ENCODE measurements at places on chromosomes 6 and 20.

GRCh38 chr20:38270869-38271605 lies 10.5 kb upstream of the KIAA1755 start:
- DNase-seq: peak; percentile 4

DNA sequence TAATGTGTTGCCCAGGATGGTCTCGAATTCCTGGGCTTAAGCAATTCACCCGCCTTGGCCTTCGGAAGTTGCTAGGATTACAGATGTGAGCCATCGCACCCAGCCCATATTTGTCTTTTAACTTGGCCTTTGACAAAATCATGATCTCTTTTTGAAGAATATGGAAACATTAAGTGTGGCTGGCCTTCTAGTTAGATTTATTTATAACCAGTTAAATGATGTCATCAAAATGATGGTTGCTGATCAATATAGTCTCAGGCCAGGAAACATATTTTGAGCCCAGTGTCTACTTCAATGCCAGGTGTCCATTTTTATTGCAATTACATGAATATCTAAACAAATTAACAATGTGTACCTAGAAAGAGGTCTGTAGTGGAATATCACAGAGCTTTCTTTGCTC lies 69.4 kb downstream of the TMEM200A start:
- DNase-seq: no peak

- no peak for DNase-seq
Measured at GRCh38 chr6:12081771-12082170, 69.7 kb downstream of the HIVEP1 start.

DNA sequence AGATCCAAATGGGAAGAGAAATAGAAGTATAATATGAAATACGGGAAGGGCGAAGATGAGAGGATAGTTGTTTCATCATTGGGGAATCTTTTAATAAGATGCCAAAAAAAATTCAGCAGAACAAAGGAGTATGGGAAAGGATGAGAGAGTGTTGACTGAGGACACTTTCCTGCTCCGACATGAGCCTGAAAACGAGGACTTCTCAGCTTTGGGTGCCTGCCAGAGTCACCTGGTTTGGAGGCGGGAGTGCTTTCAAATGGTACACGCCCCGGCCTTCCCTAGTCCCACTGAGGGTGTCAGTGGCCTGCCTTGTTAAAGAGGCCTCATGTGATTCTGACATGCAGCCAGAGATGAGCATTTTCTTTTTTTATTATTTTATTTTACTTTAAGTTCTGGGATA lies 250.9 kb downstream of the ANKRD60 start:
- DNase-seq: no peak

GRCh38 chr6:48817333-48818051 lies 645.6 kb downstream of the MMUT start:
- DNase-seq: no peak

DNA sequence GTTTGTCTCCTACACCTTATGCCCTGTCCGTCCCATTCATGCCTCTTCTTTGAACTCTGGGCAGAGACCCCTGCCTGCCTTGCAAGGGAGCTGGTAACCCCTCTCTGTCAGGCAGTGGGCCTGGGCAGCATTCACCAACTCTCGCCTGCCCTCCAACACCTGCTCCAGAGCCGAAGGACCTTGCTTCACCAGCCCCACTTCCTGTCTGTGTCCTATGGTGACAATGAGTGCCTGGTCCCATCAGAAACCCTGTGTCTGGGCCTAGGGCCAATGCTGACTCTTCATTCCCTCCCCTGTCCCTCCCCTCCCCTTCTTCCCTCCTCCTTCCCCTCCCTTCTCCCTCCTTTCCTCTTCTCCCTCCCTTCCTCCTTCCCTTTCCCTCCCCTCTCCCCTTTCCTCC lies 22.8 kb upstream of the PCMTD2 start:
- no peak for DNase-seq

DNA sequence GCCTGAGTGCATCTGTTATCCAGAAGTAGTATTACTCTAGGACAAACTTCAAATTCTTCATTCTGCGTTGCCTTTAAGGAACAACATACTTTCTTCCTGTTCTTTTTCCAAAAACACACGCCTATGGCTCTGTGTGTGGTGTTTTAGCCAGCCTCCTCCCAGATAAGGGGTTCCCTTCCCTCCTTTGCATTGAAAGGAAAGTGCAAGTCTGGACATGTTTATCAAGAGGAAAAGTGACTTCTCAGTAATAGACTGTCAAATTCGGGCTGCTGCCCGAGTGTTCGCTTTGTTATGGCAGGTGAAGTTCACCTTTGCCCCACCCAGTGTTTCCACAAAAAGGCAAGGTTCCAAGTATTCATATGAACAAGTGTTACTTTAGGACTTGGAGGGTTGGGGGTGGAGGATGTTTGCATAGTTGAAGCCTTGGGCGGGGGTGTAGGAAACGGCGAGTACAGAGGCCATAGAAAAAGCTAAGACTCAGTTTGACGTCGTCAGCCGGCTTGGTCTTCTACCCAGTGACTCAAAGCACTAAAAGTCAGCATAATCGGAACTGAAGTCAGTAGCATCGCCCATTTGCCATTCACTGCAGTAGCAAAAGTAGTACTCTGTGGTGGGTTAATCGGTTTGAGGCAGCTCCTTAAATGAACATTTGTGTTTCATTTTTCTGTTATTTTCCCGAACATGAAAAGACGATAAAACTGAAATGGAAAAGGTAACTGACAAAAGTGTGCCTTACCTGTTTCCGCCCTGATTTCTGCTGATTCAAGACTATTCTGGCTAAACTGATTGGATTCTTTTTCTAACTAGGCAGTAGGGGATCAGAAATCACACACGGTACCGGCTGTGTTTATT lies 12.5 kb downstream of the PRDM1 start:
- DNase-seq: no peak

- no peak for DNase-seq
Measured at GRCh38 chr6:93927731-93928130, 508.4 kb upstream of the EPHA7 start.

DNA sequence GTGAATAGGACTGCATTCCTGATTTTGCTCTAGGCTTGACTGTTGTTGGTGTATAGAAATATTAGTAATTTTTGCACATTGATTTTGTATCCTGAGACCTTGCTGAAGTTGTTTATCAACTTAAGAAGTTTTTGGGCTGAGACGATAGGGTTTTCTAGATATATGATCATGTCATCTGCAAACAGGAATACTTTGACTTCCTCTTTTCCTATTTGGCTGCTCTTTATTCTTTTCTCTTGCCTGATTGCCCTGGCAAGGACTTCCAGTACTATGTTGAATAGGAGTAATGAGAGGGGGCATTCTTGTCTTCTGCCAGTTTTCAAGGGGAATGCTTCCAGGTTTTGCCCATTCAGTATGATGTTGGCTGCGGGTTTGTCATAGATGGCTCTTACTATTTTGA lies 13.4 kb downstream of the HLA-DOB start:
- no peak for DNase-seq

DNA sequence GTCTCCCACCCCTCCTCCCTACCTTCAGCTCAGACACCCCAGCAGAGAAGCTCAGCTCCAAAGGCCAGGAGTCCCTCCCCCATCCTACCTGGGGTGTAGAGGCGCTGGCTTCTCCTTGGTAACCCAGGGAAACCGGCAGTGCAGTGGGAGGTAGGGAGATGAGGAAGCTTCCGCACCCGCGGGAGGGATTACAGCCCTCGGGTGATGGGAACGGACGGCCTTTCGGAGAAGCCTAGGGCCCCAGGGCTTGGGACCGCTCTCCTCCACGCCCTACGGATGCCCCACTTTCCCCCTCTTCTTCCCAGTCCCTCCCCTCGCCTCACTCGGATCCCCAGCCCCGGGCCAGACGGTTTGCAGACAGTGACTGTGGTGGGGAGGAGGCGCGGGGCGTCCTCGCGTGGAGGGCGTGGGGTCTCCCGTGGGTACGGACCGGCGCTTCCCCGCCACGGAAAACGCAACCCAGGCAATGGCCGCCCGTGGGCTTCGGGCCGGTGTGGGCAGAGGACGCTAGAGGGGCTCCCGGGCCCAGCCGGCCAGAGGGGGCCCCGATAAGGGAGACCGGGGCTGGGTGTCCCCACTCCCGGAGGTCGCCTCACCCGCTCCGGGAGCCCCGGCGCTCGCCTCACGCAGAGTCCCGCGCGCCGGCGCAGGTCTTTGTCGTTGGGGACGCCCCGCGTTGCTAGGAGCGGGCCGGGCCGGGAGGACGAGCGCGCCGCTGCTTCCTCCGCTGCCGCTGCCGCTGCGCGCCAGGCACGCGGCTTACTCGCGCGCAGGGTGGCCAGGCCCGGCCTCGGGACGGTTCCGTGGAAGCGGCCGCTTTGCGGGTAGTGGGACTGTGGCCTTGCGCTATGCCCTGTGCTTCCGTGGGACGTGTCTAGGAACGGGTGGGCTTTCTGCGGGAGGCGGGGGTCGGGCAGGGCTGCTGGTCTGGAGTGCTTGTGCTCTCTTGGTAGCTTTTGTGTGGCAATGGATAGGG lies 15.8 kb downstream of the AARS2 start:
- peak; percentile 33 for DNase-seq
